Stimulated activated CD8-positive, alpha-beta memory T cell treated with anti-CD3 and anti-CD28 coated beads, Interleukin-2, amount 100 ng/mL, for 1 hour (primary cell): ENCODE measurements at places on chromosomes 1 and 21.

DNA sequence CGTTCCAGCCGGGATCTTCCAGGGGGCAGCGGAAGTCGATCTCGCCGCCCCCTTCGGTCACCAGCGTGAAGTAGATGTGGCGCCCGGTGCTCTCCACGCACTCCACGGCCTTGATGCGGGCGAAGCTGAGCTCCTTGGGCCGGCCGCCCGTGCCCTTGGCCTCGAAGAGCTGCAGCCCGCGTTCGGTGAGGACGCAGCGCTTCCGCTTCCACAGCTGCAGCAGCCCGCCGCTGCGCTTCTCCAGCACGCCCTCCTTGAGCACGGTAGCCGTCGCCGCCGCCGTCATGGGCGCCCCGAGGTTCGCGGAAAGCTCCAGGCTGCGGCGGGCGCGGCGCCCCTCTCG, 516 bp downstream of the PHLDA3 start:
- no peak for DNase-seq

DNA sequence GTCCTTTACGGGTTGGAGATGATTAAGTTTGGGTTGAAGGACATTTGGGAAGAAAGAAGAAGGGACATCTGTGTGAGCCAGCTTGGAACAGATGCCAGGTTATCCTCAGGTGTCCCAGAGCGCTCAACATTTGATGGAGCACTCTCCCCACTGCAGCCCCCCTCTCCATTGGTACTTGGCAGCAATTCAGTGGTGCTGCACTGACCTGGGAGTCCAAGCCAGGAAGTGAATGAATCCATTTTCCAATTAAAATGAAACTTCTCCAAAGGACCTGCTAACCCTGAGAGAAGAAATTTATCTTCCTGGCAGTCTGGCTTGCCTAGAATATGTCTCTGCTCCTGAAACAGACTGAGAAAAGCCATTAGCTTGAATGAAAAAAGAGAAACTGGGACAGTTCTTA, 67.1 kb downstream of the FGGY start:
- DNase-seq, result no peak

- no peak for DNase-seq
Measured at GRCh38 chr1:62237361-62237760, 42.7 kb downstream of the L1TD1 start.

GRCh38 chr1:225950905-225951497, 10.0 kb upstream of the LEFTY2 start:
- no peak for DNase-seq

GRCh38 chr1:175191659-175192058, 917 bp downstream of the KIAA0040 start:
- DNase-seq, result no peak

DNA sequence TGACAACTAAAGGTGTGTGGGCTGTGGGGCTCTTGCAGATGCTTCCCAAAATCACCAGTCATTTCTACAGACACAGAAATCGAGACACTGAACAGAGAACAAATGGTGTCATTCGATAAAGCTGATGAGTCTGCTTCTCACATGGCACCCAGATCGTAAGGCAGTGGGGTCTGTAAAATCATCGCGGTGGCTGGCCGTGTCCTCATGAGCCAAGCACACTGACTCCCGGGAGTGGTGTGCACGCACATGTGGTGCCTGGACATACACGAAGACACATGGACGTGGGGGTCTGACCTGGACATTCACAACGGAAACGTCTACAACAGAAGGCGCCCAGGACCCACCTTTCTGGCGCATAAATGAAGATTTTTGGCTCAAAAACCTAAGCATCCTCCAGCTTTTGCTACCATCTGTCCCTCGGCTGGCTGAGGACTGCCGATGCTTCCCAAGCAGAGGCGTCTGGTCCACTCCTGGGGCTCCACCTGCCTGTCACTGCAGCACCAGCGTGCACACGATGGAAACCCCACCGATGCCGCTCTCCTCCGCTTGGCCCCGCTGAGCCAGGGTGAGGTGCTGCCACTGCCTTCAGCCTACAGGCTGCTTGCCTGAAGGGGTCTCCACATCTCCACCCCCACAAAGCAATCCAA, 6.8 kb downstream of the SMIM1 start:
- no peak for DNase-seq

- DNase-seq, result no peak
Measured at GRCh38 chr1:94823116-94823515, 3.0 kb downstream of the SLC44A3 start.

GRCh38 chr21:39052718-39053117, 130.5 kb downstream of the PSMG1 start:
- DNase-seq, result no peak

GRCh38 chr1:21924503-21925005, 12.6 kb downstream of the HSPG2 start:
- DNase-seq, result no peak

- DNase-seq, result no peak
Measured at GRCh38 chr1:234212764-234213657, 160.2 kb upstream of the COA6 start.

DNA sequence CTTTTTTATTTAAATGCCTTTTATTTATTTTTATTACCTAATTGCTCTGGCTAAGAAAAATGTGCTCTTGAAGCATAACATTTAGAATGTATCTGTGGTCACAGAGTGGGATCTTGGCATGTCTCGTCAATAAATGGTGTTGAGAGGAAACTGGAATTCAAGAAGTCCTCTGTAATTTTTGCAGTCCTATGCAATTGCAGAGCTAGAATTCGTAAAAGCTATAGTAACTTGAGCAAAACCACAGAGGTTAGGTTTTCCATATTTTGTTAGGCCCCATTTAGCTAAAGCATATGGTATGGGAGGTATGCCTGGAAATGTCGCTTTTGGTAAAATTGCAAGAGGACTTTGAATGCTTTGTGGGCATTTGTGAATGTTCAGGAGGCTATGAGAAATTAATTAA, 466.7 kb upstream of the NFIA start:
- DNase-seq, result no peak

GRCh38 chr1:168736520-168736919, 7.5 kb upstream of the DPT start:
- no peak for DNase-seq

GRCh38 chr1:88678405-88678804, 5.7 kb upstream of the PKN2 start:
- DNase-seq, result no peak

GRCh38 chr1:89557956-89558355, 33.3 kb downstream of the LRRC8B start:
- DNase-seq, result no peak

GRCh38 chr1:206109718-206110117, 7.5 kb downstream of the AVPR1B start:
- DNase-seq, result no peak

- DNase-seq, result no peak
Measured at GRCh38 chr1:177687544-177687943, 282.3 kb downstream of the SEC16B start.

DNA sequence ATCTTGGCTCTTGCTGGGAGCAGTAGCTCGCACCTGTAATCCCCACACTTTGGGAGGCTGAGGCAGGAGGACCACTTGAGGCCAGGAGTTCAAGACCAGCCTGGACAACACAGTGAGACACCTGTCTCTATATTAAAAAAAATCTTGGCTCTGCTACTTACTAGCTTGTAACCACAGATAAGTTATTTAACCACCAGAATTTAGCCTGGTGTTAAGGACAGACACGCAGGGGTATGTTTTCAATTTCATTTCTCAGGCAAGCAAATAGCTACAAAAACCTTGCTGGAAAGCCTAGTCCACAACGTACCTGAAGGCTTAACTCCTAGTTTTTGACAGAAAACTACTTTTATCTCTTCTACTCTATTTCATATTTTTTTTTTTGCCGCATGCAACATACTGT, 24.8 kb upstream of the GFI1 start:
- DNase-seq, result no peak

- DNase-seq, result no peak
Measured at GRCh38 chr1:245409341-245410195, 254.8 kb downstream of the KIF26B start.

DNA sequence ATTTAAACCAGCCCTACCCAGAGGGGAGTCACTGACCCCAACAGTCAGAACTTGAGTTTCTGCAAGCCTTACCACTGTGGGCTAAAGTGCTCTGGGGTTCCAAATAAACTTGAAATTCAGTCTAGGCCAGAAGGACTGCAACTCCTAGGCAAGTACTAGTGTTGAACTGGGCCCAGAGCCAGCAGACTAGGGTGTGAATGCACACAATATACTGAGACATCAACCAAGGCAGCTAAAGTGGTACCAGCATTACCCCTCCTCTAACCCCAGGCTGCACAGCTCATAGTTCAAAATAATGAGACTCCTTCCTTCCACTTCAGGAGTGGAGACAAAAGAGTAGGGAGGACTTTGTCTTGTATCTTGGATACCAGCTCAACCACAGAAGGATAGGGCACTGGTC, 18.9 kb upstream of the IL20 start:
- no peak for DNase-seq

DNA sequence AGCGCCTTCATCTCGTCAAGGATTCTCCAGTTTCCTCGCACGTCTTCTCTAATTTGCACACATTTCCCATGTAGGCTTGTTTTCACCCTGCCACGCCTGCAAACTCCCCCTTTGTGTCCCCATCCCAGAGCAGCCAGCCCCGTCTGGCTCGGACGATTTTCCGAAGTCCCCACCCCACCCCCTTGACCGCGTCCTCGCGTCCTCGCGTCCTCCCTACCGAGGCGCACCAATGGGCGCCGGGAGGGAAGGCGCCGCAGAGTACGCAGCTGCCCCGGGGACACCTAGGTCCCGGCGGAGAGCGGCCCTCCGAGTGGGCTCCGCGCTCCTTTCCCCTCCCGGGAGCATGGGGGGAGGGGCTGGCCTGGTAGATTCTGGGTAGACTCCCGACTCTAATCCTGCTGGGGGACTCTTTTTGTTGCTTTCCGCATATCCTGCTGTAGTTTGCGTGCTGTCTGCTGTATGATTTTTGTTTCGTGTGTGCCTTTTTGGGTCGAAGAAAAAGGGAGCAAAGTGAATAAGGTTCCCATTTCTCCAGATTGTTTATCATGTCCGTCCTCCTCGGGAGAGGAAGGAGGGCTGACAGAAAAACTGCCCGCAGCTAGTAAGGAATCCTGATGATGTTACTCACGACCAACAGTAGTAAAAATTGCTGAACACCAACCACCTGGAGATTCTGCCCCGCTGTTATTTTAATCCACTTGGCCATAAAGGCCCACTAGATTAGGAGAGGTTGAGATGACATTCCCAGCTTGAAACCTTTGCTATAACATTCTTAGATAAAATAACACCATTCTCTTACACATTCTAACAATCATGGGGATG, 1.5 kb downstream of the CACHD1 start:
- no peak for DNase-seq
